ENCODE measurements at places on chromosomes 7 and 10.

DNA sequence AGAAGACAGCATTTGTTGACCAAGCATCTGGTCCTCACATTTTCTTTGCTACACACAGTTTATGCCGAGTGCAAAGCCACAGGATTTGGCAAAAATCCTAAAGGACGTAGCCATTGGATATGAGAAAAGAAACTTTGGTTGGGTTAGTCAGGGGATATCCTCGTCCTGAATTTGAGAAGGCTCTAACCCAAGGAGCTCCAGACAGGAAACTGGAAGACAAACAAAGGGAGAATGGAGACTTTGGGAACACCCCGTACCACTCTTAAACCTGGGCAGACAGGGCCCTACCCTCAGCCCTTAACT lies 146.6 kb upstream of the FRMD4A start:
- no peak for DNase-seq

- DNase-seq, result no peak
Observed at GRCh38 chr10:122468926-122469781, 7.8 kb downstream of the HTRA1 start.

GRCh38 chr10:46073564-46073963 lies 27.5 kb upstream of the MSMB start:
- no peak for DNase-seq

DNA sequence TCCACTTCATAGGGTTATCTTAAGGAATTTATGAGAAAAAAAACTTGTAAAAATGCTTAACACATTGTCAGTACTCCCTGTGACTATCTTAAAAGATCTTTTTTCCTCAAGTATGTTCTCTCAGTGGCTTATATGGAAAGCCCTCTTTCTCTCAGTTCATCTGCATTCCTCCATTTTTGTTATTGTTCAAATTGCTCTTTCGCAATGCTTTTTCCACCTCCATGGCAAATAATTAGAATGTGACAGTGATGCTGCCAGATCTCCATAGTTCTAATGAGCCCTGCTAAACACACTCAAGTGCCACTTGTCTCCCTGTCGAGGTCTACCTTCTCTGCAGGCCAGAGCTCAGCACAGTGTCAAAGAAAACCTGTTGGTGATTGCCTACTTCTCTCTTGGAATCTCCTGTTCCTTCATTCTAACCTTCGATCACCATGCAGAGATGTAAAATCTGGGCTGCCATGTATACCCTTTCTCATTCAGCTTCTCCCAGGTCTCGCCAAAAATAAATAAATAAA lies 37.2 kb upstream of the ABCB5 start:
- no peak for DNase-seq

DNA sequence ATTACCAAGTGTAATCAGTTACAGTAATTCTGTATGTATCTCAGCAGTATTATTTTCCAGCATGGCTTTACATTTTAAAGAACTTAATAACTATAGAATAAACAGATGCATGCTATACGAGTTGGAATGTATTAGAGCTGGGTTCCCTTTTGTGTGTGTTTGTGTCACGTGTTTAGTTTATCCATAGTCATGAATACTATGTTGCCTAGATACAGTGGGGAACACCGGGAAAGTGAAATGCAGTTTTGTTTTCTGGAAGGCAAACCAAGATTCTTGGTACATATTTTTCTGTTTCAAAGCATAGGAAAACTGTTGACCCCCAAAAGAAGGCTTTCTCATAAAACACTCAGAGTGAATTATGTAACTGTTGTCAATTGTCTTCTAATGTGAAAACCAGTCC lies 119.0 kb downstream of the FANK1 start:
- no peak for DNase-seq

GRCh38 chr7:116177009-116177408 lies 33.3 kb upstream of the TES start:
- DNase-seq, result no peak

DNA sequence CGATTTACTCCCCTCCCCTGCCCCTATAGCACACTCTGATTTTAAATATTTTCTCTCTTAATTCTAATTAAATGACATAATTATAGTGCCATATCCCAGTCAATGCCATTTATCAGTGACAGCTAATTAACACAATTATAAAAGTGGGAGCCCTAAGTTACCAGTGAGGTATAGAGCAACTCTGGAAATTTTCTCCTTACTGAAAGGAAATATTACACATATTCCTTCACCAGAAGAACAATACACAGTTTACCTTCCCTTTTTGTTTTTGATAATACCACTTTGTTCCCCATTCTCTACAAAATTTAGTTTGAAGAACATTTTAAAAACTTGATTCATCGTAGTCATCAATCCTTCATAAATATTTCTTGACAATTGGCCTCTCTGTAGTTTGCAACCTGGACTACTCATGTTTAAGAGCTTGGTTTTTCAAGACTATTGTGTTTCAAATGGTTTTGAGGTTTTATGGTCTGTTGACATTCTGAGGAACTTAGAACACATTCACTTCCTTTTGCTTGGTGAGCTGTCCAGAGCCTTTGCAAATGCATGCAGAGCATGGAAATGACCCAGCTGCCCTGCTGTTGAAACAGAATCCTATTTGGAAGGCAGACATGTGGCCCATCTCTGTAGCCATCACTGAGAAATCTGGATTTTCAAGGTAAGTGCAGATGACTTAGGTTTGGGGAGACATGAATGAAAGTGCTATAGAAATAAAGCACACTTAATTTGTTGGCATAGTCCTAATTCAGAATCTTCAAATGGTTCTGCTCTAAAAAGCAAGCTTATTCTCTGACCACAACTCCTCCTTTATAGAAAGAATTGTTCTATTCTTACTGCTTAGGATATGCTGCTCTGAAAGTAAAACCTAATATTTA lies at the start of gene GPR141:
Gene GPR141, plus strand, starts transcription at position 521 of the 875 bp plus-strand sequence. CDS start 56,628 bp downstream, outside the sequence.
- DNase-seq, result no peak

GRCh38 chr10:77355844-77356243 lies 281.8 kb downstream of the KCNMA1 start:
- DNase-seq, result no peak

GRCh38 chr10:61643316-61643751 lies 19.4 kb upstream of the CABCOCO1 start:
- DNase-seq, result no peak

- no peak for DNase-seq
Observed at GRCh38 chr10:129417870-129418269, 49.2 kb upstream of the MGMT start.

DNA sequence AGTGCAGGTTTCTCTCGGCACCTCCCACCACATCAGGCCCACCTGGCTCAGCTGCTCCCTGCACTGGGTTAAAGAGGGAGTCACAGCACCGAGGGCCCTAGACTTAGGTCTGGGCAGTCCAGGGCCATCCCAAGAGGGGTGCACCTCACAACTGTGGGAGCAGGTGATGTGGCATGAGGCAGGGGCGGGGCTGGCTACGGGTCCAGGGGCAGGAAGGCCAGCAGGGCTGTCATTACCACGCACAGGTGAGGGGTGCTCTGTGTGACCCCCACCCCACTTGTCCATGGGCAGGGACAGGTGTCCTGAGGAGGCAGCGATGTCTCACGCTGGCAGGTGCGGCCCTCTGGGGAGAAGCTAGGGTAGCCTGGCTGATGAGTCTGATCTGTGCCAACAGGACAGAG lies 40.5 kb upstream of the DPYSL4 start:
- DNase-seq, result no peak

DNA sequence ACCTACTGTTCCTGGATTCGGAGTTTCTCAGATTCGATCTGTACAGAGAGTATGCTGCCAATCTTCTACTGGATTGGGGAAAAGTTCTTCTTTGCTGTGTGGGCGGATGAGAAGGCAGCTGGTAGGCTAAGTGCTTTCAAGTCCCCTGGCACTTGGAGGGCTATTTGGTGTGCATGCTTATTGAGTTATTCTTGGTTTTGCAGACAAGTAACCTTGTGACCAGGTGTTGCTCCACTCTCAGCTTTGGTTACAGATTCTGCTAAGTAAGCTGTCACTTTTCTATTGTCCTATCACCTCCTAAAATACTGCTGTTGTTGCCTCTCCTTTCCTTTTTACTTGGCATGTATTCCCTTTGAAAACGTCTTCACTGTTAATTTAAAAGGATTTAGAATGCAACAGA lies 1375.1 kb upstream of the LRRTM3 start:
- no peak for DNase-seq

GRCh38 chr7:117800406-117800805 lies 72.8 kb downstream of the CTTNBP2 start:
- DNase-seq, result no peak

DNA sequence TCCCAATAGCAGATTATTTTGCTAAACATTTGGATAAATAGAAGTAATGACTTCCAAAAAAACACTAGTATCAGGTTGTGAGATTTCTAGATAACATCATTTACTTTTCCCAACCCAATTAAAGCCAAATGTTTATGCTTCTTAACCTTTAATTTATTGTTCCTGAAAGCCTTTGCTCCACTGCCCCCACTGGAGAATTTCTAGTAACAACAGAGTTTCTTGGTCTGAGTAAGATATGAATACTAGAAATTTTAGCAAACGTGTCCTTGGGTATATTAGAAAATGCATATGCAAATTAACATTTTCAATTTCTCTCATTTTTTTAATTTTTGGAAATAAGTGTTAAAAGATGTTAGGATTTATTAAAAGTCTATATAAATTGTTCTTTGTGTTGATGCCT lies 958.0 kb upstream of the PHF14 start:
- no peak for DNase-seq

DNA sequence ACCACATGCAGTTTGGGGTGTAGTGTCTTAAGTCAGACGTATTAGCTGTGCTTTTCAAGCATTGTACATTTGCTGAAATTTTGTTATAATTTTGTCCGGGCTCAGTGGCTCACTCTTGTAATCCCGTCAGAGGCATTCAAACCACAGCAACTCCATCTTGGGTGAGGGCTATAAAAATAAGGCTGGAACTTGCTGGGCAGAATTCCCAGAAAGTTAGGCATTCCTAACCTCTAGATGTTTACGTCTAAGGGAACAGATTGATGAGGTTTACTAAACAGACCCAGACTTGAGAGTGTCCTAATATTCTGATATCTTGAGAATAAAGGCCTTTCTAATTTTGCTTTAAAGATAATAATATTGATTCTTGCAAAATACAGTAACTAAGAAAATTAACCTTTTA lies 957.8 kb downstream of the NXPH1 start:
- no peak for DNase-seq

DNA sequence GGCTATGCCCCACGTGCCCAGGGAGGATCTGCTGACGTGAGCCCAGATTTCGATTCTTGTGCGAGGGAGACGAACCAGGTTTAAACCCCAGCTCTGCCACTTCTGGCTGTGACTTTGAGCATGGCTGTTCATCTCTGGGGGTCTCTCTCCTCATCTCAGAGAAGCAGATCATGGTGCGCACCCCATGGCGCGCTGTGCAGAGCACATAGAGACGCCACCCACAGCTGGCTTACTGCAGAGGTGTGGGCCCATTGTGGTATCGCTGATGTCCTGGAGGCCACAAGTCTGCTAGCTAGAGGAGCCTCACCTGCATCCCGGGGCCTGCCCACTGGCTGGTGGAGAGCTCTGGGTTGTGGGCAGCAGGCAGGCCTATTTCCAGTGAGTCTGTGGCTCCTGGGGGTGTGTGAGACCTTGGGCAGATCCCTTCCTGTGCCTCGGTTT lies 140.5 kb downstream of the LHPP start:
- no peak for DNase-seq

- no peak for DNase-seq
Observed at GRCh38 chr10:75723319-75723980, 292.0 kb downstream of the LRMDA start.

GRCh38 chr7:132655131-132655727 lies 79.0 kb upstream of the PLXNA4 start:
- no peak for DNase-seq

DNA sequence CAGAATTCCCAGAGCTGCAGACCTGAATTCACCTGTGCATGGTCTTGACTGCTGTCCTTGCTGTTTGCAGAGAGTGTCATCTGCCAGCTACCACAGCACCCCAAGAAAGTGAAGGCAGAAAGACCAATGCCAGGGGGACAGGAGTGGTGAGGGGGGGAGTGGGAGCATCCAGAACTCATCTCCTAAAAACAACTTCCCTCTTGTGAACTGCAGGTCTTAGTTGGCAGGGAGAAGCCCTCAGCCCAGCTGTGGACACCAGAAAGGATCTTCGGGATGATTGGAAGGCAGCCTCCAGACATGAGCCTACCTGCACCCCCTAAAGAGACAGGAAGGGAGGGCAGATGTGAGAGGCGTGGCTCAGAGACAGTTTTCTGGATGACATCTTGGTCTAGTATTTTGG lies 615.8 kb upstream of the MGMT start:
- DNase-seq, result no peak

- no peak for DNase-seq
Observed at GRCh38 chr7:121938429-121938996, 65.6 kb downstream of the PTPRZ1 start.

DNA sequence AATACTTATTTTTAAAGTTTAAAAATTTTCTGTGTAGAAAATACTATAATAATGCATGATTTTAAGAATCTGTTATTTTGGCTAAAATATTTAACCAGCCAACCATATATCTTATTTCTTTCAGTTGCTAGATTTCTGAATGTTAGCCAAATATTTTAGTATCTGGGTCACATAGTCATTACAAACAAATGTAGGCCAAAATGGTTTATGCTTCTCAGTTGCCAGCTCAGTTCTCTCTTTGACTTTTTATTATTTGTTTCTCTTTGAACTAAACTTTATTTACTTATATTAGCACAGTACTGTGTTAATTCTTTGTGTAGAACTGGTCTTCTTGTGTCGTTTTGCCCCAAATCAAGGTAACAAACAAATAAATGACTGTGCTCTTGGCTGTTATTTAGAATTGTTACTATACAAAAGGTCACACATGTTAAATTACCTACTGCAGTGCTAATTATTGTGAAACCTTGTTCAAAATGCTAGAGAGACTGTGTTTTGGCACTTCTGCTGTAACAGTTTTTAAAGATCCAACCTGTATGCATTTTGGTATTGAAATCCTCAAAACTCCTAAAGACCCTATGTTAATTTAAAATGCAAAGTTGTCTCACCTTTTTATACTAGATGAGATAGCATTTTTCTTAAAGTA lies 39.8 kb downstream of the ZEB1 start:
- DNase-seq, result no peak

GRCh38 chr7:2645274-2645868 lies 13.6 kb downstream of the TTYH3 start:
- no peak for DNase-seq

DNA sequence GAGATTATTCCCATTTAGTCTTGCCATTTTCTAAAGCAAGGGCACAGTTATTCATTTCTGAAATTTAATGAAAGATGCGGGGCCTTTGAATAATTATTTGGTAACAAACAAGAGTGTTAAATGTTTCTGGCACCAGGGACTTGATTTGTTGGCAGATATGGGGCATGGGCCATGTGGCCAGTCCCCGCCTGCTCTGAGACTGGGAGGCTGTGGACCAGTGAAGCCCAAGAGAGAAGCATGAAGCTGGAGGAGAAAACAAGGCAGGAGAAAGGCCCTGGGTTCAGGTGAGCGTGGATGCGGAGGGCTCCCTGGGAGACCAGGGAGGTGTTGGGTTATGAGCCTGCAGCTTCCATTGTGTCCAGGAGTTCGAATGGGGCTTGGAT lies 378.5 kb downstream of the TCERG1L start:
- no peak for DNase-seq

GRCh38 chr10:114301951-114302710 lies 63.1 kb downstream of the VWA2 start:
- no peak for DNase-seq

GRCh38 chr7:28533731-28534531 lies 121.6 kb downstream of the CREB5 start:
- DNase-seq, result no peak
